ENCODE measurements at places on chromosomes 4 and X.
A peak's percentile ranks its signal among the peaks of the same experiment; 100 is the strongest.

DNA sequence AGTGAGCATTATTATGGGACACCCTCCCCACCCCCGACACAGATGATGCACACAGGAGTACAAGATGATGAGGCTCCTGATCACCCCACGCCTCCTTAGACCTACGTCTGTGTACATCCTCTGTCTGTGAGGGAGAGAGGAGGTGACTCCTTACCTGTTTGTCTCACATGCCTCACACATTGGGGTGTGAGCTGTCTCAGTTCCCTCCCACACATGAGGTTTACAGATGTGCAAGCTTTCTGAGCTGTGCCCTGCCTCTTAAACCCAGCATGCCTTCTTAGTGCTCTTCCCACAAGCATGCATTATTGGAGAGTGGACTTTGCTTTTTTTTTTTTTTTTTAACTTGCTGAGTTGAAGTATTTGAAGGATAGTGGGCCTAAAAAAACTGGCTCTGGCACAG lies 76.7 kb downstream of the CLCN5 start:
- DNase-seq, result no peak

- no peak for DNase-seq
These were observed at the start of gene MAGEB16 for GRCh38 chrX:35798042-35798441. TSS of gene MAGEB16 (plus strand) at chrX:35798342. CDS start at chrX:35802197, 3,855 bp downstream.

- no peak for DNase-seq
These were observed 25.8 kb upstream of the TBL1X start for GRCh38 chrX:9438933-9439494.

DNA sequence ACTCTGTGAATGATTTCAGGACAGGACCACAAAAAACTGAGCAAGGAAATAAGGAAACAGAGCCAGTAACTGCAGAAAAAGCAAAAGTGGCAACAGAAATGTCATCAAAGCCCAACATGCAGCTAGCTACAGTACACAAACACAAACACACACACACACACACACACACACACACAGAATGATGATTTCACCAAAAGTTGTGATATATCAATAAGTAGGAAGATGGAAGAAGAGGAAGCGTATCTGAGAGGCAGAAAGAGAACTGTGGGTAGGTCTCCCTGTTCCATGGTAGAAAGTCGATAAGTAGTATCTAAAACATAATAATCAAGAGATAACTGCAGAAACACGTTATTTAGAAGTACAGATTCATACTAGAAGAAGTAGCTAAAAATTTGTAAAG lies 148.3 kb downstream of the MGST2 start:
- no peak for DNase-seq

- peak; percentile 74 for DNase-seq
These were observed 427.2 kb downstream of the MAPK10 start for GRCh38 chr4:85932500-85933290.

DNA sequence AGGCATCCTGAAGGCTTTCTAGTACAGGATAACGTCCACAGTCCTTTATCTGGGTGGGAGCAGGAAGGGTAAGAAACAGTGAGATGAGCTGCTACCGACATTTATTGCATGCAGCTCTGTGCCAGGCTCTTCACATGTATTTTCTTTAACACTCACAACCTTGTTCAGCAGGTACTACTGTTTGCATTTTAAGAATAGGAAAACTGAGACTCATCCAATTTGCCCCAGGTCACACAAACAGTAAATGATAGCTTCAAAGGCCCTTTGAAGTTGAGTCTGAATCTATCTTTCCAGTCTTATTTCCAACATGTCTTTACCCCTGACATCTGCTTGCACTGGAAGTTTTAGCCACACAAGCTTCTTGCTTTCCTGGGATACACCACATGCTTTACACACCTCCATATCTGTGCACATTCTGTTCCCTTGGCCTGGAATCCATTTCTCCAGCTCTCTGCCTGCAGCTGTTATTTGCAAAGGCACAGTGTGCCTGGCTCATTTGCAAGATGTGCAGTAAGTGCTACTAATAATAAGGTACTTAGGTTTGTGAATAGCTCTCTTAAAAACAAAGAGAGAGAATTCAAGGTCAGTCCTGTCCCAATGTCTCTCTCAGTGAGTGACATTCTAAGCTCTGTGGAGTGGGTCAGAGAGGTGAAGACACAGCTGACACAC lies 61.2 kb downstream of the METTL14 start:
- no peak for DNase-seq

- no peak for DNase-seq
These were observed 985.1 kb upstream of the SLIT2 start for GRCh38 chr4:19266566-19266965.

- peak; percentile 85 for DNase-seq
These were observed 9.1 kb downstream of the AKAP17A start for GRCh38 chrX:1600406-1601050.

DNA sequence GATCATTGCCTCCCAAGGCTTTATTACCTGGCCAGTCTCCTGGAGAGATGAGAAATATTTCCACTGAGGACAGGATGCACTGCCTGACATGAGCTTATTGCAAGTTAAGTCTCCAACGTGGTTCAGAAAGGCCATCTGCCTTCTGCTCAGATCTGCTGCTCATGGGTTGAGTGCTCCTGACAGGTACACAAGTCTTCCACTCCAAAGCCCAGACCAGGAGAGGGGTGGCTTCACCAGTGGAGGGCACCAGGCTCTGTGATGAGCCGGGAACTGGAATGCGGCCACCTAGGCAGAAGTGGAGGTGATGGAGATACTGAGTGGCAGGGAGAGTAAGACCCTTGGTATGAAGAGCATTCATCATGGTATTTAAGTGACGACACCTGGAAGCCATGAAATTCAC lies 79.5 kb upstream of the IRF2 start:
- no peak for DNase-seq

DNA sequence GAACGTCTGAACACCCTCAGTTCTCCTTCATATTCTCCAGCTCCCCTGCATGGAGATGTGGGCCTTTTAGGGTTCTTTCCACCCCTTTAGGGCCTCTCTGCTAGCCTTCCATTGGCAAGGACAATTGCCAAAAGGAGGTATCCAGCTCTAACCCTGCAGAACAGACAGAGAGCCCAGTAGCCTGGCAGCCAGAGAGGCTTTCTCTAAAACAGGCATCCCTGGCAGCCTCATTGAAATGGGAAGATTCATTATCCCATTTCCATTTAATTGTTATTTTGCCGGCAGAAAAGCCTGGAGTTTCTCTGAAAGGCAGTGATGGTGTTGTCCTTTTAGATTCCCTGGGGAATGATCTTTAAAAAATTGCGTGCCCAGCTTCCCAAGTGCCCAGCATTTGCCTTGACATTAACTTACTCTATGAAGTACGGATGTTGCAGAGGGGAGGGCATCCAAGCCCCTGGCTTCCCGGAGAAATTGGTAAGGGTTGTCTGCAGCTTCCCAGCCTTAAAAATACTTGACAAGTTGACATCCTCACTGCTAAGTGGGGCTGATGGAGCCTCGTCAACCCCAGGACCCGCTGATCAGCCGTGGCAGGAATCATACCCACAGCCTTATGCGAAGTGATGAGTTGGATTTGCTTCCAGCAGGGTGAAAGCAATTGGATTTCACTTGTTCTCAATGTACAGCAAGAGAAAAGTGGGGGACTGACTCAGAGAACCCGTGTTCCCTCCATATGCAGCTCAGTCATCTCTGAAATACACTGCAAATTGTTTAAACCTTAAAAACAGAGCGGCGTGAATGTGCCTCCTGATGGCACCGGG lies 244.1 kb downstream of the CRLF2 start:
- no peak for DNase-seq

DNA sequence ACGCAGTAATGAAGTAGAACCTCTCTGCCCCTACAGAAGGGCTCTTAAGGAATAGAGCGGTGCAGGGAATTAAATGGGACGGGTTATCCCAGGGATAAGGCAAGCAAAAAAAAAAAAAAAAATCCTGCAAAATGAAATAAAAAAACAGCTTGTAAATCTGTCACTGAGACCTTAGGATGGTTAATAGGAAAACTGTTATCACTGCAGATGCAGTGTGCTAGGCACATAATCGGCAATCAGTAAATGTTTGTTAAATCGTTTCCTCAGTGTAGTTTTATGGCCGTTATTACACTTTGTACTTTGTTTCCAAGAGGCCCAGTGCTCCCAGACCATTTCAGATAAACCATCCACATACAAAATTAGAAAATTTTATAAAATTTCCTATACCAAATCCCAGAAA lies 1.0 kb downstream of the HNRNPH2 start:
- DNase-seq, result no peak

- no peak for DNase-seq
These were observed 1176.2 kb upstream of the IGFBP7 start for GRCh38 chr4:58286335-58286734.

DNA sequence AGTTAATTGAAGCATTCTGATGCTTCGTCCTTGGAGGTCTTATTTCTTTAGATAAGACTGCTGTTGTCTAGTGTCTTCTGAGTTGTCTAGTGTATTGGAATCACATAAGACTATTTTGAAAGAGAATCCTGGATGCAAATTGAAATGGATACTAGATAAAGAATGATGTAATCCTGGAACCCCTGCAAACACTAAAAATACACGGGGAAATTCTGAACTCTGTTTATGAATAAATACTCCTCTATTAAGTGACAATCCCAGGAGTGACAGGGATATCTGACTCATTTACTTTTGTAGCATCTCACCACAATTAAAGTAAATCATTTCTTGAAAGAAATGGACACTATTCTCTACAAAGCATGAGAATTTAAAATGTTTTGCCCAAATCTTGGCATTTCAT lies 968 bp downstream of the ASB11 start:
- no peak for DNase-seq

- no peak for DNase-seq
These were observed 18.3 kb downstream of the RNF175 start for GRCh38 chr4:153741541-153741940.

- peak; percentile 92 for DNase-seq
These were observed at the start of gene PRRG1 for GRCh38 chrX:37349221-37350033. TSS of gene PRRG1 (plus strand) at chrX:37349364. CDS start at chrX:37406250, 56,886 bp downstream.

DNA sequence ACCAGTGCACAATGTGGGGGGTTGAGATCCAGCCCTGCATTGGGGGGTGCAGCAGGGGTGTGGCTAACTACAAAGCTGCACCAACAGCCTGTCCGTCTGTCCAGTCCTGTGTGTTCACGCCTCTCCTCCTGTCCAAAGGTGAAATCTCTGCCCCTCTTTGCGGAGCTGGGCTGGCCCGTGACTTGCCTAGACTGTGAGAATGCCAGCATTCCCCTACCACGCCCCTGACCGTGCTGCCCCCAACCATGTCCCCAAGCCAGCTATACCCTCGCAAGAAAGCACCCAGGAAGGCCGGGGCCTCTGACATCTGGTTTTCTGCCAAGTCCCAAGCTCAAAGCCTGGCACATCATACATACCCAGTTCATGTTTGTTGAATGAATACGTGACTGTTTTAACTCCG lies 19.2 kb downstream of the ZFYVE28 start:
- no peak for DNase-seq
